ENCODE measurements at places on chromosomes 1 and 21.

- peak; percentile 59 for DNase-seq
Observed at GRCh38 chr1:204150702-204151551, 917 bp downstream of the ETNK2 start.

DNA sequence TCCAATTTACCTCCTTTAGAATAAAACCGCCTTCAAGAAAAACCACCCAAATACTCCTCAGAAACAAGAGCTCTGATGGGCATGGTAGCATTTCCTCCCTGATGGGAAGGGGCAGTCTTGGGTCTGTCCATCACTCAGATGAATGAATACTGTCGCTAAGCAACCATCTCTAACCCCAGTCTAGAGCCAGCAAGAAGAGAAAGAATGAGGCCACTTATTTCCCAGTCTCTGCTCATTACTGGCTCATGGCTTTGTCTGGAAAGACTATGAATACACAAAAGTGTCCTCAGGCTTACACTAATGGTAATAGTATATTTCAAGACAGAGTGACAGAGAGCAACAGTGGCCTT is 51.0 kb upstream of the F3 start:
- DNase-seq, result no peak

GRCh38 chr1:110011527-110012041 is 22.8 kb upstream of the STRIP1 start:
- DNase-seq, result peak; percentile 45

GRCh38 chr1:29186707-29187106 is 5.0 kb upstream of the SRSF4 start:
- DNase-seq, result no peak

- no peak for DNase-seq
Observed at GRCh38 chr1:211336161-211336560, 9.5 kb downstream of the TRAF5 start.

All from WERI-Rb-1 (cell line).